Upper lobe of right lung (tissue), 1 donor: ENCODE measurements at places on chromosomes 5 and 9. TPM values are rescaled to one million over a fixed set of nuclear protein-coding genes. Genes with fewer than 3 reads are reported as not detected.

Gene ANKHD1
- 120 TPM for total RNA-seq

Gene BTNL3
- total RNA-seq: not detected

DNA sequence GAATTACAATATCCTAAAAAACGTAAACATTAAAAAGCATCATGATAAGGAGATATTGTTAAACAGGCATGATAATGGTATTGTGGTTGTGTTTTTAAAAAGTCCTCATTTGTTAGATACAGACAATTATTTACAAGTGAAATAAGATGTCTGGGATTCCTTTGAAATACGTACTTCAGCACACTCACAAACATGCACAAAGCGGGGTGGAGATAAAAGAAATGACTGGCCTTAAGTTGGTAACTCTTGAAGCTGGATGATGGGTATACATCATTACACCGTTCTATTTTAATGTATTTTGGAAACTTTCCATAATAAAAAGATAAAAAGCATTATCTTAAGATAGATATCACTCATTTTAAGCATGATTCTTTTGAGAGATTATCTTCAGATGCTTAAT is 1.0 kb downstream of the FAM200C start:
- DNase-seq: no peak

Gene CDKN2B-AS1
- total RNA-seq: 2.3 TPM

GRCh38 chr5:35188031-35188457 is 42.2 kb downstream of the PRLR start:
- no peak for DNase-seq

Gene LCN10
- total RNA-seq: 11.2 TPM

DNA sequence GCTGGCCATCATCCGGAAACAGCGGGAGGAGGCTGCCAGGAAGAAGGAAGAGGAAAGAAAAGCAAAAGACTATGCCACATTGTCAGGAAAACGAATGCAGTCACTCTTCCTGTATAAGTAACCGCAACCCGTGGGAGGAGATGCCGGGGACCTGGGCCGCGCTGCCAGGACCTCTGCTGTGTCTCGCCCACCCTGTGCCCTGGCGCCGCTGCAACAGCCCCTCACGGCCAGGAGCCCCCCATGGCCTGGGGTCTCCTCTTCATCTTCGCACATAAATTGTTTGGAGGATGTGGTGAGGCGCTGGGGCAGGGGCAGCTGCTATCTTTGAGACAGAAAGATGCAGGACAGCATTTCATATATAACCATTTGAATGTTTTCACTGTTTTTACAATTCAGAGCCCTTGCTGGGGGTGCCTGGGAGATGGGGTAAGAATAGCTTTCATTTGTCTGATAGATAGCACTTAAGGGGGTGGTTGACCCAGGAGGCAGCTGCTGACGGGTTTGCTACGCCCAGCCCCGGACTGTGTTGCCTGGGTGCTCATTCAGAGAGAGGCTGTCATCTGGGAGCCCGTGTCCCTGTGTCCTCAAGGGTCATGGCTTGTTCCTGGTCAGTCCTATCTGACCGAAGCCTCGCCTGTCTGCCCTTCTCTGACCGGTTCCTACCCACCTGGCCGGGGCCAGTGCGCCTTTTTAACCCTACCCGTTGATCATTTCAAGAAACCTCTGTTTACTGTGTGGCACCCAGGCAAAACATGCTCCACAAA is 1067.7 kb upstream of the COX7C start:
- no peak for DNase-seq

Gene FOXD4L6
- not detected for total RNA-seq

Gene CDC20B
- not detected for total RNA-seq
